Islet precursor cell (in vitro differentiated cells): ENCODE measurements at places on chromosomes 13 and 19.

GRCh38 chr19:47351548-47351947, 2.4 kb downstream of the DHX34 start:
- DNase-seq, result no peak

DNA sequence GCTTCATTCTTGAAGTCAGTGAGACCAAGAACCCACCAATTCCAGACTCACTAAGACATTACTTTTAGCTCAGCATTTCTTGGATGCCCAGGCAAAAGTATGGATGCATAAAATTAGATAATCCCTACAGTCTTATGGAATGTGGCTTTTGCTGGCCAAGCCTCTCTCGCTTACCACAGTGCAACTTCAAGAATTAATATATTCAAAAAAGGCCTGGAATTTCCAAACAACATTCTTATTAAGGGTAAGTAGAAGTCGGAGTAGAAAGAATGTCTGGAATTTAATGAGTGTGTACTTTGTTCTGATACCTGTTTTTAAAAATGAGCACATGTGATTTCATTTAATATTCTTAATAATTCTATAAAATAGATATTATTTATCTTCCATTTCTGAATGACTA, 302.4 kb upstream of the TMTC4 start:
- DNase-seq, result no peak

GRCh38 chr19:23771316-23771715, 12.6 kb upstream of the ZNF681 start:
- no peak for DNase-seq

GRCh38 chr19:55252760-55253663, 5.8 kb downstream of the PPP6R1 start:
- no peak for DNase-seq

- no peak for DNase-seq
These were observed 44.4 kb upstream of the TDRD3 start for GRCh38 chr13:60352644-60353043.

GRCh38 chr13:110475117-110475516, 86.4 kb downstream of the RAB20 start:
- DNase-seq, result no peak

DNA sequence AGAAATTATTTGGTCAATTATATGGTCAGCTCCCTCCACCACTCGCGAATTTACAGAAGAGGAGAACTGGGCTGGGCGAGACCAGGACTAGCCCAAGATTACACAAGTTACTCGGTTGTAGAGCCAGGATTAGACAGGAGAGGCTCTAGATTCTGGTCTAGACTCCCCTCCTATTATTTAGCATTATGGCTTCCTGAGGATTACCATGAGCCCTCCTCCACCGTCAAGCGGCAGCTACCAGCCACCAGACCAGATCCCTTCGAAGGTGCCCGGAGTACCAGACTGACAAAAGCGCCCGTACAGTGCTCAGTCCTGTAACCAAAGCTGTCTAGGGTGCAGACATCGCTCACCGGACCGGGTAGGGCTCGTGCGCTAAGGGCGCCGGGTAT, 497 bp upstream of the MLNR start:
- no peak for DNase-seq

GRCh38 chr13:48334534-48335127, 31.1 kb downstream of the RB1 start:
- DNase-seq, result no peak

DNA sequence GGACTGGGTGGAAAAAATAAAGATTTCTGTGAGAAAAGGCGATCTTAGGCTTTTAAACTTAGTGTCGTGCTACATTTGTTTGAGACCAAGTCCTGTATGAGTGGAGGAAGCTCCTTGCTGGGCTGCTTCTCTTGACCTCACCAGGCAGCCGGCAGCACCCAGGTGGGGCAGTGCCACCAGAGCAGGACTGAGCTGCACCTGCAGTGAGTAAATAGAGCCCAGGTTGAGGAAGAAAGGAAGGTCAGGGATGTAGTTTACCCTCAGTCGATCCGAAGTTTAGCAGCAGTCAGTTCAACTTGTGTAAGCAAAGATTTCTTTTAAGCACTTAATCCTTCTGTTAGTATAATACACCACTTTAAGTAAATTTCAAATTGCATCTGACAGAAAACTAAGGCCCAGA, 13.6 kb downstream of the HNRNPM start:
- DNase-seq, result no peak

DNA sequence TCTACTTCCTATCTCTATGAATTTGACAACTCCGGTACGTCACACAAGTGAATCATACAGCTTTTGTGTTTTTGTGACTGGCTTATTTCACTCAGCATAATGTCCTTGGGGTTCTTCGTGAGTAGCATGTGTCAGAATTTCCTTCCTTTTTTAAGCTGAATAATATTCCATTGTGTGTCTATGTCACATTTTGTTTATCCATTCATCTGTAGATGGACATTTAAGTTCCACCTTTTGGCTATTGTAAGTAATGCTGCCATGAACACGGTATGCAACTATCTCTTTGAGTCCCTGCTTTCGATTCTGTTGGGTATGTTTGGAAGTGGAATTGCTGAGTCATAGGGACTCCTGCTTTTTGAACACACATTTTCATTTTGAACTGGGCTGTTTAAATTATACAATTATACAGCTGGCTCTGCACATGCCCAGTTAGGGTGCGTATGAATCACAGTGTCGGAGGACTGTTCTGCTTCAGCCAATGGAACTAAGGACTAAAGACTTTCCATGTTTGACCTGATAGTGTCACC, 43.0 kb upstream of the C13orf42 start:
- no peak for DNase-seq

DNA sequence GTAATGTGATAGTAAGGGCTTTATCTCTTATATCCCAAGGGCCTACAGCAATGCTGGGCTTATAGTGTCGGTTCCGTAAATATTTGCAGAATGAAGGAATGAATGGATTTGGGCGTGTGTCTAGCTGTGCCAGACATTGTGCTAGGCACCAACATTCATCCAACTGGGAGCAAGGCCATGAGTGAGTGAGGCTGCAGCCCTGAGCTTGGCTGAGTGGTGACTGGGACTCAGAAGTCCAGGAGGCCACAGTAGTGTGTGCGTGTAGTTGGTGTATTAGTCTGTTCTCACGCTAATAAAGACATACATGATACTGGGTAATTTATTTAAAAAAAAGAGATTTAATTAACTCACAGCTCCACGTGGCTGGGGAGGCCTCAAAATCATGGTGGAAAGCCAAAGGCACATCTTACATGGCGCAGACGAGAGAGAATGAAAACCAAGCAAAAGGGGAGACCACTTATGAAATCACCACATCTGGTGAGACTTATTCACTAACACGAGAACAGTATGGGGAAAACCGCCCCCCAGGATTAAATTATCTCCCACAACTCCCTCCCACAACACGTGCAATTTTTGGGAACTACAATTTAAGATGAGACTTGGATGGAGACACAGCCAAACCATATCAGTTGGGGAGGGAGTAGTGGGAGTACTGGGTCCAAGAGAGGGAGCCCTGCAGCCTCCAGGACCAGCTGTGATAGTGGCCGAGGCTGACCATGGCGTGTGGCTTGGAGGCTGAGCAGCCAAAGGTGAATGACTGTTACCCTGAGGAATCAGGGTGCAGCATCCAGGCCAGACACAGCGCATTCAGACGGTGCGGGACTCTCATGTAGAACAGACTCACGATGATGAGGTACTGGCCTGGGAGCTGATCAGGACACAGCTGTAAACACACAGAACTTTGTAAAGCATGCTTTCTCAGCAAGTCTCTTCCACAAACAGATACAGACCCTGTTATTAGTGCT, 104.6 kb downstream of the TEX26 start:
- peak; percentile 65 for DNase-seq

DNA sequence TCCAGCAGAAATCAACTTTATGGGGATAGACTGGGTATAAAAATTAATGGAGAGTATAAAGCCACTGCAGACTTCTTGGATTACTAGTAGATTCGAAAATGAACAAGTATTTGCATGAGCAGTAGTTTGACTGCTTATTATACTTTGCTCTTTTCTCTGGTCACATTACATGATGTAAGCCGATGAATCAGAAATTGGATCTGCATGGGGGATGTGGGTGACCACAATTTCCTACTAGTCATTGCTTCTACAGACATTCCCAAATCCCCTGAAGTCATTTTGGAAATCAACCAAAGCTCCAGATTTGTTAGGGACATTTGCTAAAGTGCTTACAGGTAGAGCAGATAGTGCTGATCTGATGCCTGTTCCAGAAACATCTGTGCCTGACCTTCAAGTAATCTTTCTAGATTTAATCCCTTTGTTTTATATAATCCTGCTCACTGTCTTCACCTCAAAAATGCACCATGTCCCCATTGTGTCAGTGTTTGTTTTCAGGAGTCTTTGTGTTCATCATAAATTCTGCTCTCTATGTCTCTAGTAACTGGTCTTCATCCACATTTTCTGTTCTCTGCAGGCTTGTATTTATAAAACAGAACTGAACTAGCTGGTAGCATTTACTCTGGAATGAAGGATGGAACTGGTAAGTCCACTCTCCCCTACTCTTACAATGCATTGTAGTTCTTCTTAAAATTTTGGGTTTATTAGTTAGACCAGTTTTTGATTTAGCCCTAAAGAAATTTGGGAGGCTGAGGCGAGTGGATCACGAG, 201.5 kb upstream of the CSNK1A1L start:
- DNase-seq, result no peak

GRCh38 chr19:2474232-2475017, 1.5 kb upstream of the GADD45B start:
- peak; percentile 98 for DNase-seq

GRCh38 chr13:23848646-23849141, 40.5 kb downstream of the MIPEP start:
- DNase-seq, result no peak

- DNase-seq, result peak; percentile 43
These were observed 12.9 kb upstream of the USE1 start for GRCh38 chr19:17202249-17202648.

- no peak for DNase-seq
These were observed 20.8 kb downstream of the MBNL2 start for GRCh38 chr13:97242755-97243497.

DNA sequence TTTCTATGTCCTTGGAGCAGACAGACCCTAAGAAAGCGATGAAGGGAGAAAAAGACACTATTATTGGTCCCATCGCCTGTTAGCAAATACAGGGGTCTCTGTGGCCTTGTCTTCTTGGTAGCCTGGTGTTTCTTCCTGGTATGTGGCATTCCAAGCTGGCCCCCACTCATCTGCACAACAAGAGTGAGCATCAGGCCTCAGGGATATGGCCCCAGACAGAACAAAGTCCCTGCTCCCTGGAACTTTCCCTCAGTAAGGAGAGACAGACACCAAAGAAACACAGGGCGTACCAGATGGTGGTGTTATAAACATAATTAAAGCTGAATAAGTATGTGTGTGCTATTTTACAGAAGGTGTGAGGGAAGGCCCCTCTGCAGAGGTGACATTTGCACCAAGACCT, 48.2 kb upstream of the KPNA3 start:
- peak; percentile 21 for DNase-seq
